ENCODE measurements at places on chromosomes 4 and X.

DNA sequence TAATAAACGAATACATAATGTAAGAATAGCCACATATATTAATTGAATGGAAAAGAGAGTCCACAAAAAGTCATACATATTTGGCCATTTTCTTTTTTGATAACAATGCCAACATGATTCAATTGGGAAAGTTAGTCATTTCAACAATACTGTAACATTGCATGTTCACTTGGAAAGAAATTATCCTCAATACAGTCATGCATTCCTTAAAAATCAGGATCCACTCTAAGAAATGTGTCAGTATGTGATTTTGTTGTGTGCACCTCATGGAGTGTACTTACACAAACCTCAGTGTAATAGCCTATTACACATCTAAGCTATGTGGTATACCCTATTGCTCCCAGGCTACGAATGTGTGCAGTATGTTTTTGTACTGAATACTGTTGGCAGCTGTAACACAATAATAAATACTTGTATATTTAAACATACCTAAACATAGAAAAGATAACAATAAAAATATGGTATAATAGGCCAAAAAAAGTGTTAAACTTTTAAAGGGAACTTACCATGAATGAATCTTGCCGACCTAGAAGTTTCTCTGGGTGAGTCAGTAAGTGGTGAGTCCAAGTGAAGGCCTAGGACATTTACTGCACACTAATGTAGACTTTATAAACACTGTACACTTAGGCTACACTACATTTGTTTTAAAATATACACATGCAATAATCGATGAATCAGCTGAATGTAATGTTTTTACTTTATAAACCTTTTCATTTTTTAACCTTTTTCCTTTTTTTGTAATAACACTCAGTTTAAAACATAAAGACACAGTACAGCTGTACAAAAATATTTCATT lies 806.8 kb downstream of the PCDH18 start:
- no peak for DNase-seq

GRCh38 chr4:47617607-47618006 lies 132.5 kb downstream of the ATP10D start:
- DNase-seq, result no peak

- DNase-seq, result no peak
Observed at GRCh38 chr4:78313754-78314120, 237.8 kb upstream of the ANXA3 start.

GRCh38 chr4:92231511-92231910 lies 72.3 kb upstream of the GRID2 start:
- no peak for DNase-seq

DNA sequence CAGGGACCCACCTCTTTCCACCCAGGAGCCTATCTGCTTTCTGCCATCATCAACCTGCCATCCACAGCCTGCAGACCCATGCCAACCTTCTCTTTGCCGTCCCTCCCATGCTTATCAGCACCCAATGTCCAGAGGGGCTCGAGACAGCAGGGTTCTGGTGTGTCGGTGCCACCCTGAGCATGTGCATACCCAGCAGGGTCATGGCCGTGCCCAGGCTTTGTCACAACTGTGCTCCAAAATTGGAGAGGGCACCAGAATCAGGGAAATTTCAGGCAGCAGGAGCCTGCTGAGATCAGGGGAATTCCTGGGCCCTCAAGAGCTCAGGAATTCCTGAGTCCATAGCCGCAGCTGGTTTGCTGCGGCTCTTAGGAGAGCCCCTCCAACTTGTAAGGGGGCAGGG lies 330.6 kb downstream of the CCSER1 start:
- DNase-seq, result no peak

DNA sequence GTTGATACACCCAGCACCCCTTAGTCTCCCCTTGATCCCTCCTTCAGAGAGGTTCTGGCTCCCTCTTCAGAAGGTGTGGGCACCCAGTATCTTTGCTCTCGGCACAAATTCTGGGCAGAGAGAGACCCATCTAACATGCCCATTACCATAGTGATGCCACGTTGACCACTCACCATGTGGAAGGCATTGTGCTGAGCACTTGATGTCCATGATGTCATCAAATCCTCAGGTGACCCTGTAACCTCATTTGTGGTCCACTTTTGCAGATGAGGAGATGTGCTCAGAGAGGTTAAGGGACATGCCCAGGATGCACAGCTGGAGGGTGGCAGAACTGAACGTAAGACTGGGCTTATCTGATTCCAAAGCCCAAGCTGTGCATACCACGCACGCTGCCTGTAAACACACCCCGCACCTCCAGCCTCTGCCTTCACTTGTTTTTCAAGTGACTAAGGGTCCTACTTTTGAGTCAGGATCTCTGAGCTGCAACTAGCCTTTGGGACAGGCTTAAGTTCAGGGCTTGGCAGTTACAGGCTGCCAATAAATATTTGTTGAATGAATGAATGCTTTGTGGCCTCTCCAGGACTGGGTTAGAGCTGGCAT lies 55.2 kb downstream of the HTRA3 start:
- DNase-seq, result no peak
